ENCODE measurements at places on chromosomes 2 and 18. TPM values are rescaled to one million over a fixed set of nuclear protein-coding genes. Genes with fewer than 3 reads are reported as not detected.

DNA sequence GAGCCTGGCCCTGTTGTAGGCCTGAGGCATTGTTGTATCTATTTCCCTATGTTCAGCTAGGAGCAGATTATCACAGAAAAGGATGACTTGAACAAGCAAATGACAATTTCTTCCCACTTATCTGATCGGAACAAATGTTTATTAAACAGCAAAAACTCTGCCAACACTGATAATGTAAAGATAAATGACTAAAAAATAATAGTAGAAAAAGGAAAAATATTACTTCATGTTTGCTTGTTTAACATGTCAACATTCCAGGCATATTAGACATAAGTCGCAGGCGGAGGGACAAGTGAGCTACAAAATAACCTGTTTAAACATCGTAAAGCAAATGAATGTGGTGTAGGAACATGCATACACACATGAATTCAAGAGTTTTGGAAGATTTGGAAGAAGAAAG lies 257.9 kb downstream of the TMX3 start:
- H3K4me3 ChIP-seq = no peak overlapping the region
- no peaks in the 10 kb centered on the region for H3K27me3 ChIP-seq
- no peak overlapping the region for H3K27ac ChIP-seq
- H3K4me1 ChIP-seq = no peaks in the 10 kb centered on the region

DNA sequence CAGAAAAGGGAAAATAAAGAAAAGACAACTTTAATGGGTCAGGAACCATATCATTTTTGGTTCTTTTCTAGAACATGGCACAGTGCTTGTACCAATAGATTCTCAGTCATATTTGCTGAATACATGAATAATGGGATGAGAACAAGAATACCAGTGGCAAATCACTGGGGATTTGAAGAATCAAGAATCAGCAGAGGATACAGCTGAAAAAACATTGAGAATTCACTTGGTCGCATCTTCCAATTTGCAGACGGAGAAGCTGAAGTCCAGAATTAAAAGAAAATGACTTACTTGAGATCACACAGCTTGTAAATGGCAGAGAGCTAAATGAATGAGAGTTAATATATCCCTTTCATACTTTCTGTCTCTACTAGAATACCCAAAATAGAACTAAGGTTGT lies 362.2 kb downstream of the RAD51AP2 start:
- no peaks in the 10 kb centered on the region for H3K4me1 ChIP-seq
- no peak for DNase-seq
- H3K27ac ChIP-seq = no peak overlapping the region
- H3K4me3 ChIP-seq = no peak overlapping the region
- H3K36me3 ChIP-seq = no peaks in the 10 kb centered on the region

GRCh38 chr2:219125886-219126270 lies 34.7 kb downstream of the NHEJ1 start:
- H3K4me3 ChIP-seq = no peak overlapping the region
- no peak for DNase-seq
- no peak overlapping the region for H3K27ac ChIP-seq
- H3K4me1 ChIP-seq = no peaks in the 10 kb centered on the region

GRCh38 chr2:106869512-106870275 lies 16.3 kb downstream of the ST6GAL2 start:
- no peaks in the 10 kb centered on the region for H3K36me3 ChIP-seq
- H3K4me3 ChIP-seq = no peak overlapping the region
- DNase-seq = no peak

DNA sequence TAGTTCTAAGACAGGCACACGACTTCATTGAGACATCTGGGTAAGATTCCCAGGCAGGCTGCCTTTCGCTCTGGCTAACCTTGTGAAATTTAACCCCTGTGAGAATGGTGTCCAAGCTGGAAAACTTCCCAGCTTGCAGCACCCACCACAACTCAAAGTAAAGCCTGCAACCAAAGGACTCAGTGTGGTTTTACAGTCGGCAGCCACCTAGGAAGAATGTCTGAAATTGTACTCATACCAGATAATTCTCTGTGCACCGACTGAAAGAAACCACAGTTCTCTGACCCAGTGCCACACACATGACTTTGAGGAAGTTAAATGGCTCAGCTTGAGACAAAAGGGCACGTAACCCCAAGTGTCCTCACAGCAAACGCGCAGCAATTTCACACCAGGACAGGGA lies 125.7 kb downstream of the RBMS1 start:
- no peaks in the 10 kb centered on the region for H3K27me3 ChIP-seq
- H3K27ac ChIP-seq = no peak overlapping the region
- H3K36me3 ChIP-seq = no peaks in the 10 kb centered on the region
- H3K4me1 ChIP-seq = peaks cover 8% of the 10 kb centered on the region
- no peak overlapping the region for H3K4me3 ChIP-seq

DNA sequence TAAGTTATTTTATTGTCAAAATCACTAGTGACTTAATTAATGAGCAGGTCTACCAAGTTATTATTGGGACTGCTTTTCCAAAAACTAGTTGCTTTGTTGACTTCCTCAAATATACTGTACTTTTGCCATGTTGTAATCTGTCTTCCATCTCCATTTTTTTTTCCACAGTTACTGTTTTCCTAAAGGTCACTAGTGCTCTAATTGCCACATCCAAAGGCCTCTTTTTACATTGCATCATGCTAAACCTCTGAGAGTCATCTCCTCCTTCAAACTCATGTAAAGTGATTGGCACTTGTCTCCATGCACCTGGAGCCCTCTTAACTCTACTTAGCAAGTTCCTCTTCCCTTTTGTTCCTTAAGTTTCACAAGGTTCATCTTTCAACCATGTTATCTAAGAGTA lies 11.8 kb downstream of the PMAIP1 start:
- DNase-seq = no peak
- H3K36me3 ChIP-seq = no peaks in the 10 kb centered on the region
- no peaks in the 10 kb centered on the region for H3K27me3 ChIP-seq
- no peak overlapping the region for H3K27ac ChIP-seq
- no peaks in the 10 kb centered on the region for H3K4me1 ChIP-seq

DNA sequence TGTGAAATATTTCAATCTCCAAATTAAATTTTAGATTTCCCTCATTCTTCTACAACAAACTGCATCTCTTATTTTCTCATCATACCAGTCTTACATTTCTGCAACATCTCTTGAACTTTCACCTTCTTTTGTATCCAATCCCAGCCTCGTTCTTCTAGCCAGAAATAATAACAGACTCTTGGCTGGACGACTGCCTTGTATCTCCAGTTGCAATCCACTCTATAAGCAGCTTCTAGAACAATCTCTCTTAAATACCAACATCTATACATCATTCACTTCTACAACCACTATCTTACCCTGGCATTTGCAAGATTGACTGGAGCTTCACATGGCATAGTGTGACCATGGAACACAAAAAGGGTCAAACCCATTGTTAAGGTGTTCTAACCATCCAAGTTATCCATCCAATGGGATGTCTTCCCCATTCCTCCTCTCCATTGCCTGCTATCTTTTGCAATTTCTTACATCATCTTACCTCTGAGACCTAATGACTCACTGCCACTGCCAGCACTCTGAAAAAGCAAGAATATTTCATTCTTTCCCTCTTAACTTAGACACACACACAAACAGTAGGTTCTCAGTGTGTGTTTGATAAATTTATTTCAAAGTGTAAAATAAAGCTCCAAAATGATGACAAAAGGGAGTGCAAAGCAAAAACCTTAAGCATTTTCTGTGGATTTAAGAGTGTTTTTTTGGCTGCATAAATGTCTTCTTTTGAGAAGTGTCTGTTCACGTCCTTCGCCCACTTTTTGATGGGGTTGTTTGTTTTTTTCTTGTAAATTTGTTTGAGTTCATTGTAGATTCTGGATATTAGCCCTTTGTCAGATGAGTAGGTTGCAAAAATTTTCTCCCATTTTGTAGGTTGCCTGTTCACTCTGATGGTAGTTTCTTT lies 145.6 kb downstream of the METTL4 start:
- H3K27ac ChIP-seq = no peak overlapping the region
- DNase-seq = no peak
- no peaks in the 10 kb centered on the region for H3K4me1 ChIP-seq
- no peak overlapping the region for H3K4me3 ChIP-seq

DNA sequence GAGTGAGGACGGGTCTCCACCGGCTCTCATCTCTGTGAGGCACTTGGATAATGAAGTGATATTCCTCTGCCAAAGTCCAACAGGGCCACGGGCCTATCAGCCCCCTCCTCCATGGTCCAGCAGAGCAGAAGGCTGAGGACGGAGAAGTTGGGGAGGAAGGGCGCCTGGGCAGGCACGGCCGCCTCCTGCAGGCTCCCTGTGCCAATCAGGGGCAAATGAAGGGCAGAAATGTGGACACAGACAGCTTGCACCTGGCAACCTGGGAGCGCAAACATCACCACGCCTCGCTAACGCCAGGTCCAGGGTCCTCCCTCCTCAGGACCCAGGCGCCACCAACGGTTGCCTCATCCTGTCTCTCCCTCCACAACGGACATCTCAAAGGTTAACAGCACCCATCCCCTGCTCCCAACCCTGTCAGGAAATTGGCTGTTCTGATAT lies 24.3 kb downstream of the SMAD7 start:
- H3K4me3 ChIP-seq = no peak overlapping the region
- no peaks in the 10 kb centered on the region for H3K4me1 ChIP-seq
- no peaks in the 10 kb centered on the region for H3K27me3 ChIP-seq
- no peak for DNase-seq

DNA sequence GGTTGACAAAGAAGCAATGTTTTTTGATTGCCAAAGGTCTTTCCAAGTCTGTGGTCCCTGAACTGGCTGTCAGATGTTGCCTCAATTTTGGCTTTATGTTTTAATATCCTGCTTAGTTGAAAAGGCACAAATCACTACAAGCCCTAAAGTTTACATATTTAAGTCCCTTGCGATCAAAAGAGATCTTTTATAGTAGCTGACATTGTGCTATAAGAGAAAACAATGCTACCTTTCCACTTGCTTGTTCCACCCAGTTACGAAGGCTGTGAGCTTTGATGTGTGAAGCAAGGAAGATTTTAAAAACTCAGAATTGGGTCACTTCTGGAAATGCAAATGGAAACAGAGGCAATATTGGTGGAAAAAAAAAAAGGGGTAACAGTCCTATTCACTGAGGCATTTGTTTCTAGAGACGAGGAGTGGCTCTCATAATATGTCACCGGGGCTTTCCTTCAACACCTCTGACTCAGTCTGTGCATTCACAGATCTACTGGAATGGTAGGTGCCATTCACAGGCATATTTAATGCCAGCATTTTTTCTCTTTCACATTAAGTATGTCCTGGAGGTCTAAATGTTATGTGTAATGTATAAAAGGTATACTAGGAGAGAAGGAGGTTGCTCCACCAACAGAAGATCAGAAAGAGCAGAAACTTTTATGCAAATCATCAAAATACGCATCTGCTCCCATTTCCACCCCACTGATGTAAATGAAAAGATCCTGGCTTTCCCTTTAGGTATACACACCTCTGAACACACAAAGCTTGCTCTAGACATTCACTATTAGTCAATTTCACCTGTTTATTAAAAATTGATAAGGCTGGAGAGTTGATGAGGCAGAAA lies 91.8 kb downstream of the TGIF1 start:
- no peaks in the 10 kb centered on the region for H3K36me3 ChIP-seq
- no peaks in the 10 kb centered on the region for H3K4me1 ChIP-seq
- no peak overlapping the region for H3K27ac ChIP-seq

DNA sequence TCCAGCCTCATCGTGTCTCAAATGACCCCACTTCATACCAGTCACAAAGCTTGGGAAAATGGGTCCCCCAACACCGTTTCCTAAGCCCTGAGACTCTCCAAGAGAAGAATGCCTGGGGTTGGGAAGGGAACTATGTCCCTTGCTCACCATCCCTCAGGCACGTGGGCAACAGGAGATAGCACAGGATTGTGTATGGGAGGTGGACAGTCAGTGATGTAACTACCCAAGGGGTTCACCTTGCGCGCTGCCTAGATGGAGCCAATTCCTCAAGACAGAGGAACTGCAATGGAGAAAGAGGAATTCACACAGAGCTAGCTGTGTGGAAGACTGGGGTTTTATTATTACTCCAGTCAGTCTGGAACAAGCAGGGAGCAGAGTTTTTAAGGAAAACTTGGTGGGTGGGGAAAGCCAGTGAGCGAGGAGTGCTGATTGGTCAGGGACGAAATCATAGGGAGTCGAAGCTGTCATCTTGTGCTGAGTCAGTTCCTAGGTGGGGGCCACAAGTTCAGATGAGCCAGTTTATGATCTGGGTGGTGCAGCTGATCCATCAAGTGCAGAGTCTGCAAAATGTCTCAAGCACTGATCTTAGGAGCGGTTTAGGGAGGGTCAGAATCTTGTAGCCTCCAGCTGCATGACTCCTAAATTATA lies 13.8 kb upstream of the CXCR1 start:
- H3K27me3 ChIP-seq = no peaks in the 10 kb centered on the region
- no peaks in the 10 kb centered on the region for H3K36me3 ChIP-seq
- no peak overlapping the region for H3K27ac ChIP-seq
- H3K4me1 ChIP-seq = no peaks in the 10 kb centered on the region

- no peak overlapping the region for H3K4me3 ChIP-seq
- no peaks in the 10 kb centered on the region for H3K27me3 ChIP-seq
- DNase-seq = peak; percentile 73
- H3K27ac ChIP-seq = peak overlapping the region; percentile 55
- H3K4me1 ChIP-seq = peaks cover 3% of the 10 kb centered on the region
Observed at GRCh38 chr2:238596571-238597551, 170.1 kb downstream of the ASB1 start.

The TNFRSF11A gene
- total RNA-seq = 9.1 TPM

The LINC00305 gene
- total RNA-seq = not detected

The PRKAG3 gene
- 1.0 TPM for total RNA-seq

The VWC2L gene
- not detected for total RNA-seq

The DNAJC5G gene
- not detected for total RNA-seq
